ENCODE measurements at places on chromosomes 6 and 20.

GRCh38 chr20:48626226-48626937 is 201.4 kb downstream of the PREX1 start:
- DNase-seq = no peak

DNA sequence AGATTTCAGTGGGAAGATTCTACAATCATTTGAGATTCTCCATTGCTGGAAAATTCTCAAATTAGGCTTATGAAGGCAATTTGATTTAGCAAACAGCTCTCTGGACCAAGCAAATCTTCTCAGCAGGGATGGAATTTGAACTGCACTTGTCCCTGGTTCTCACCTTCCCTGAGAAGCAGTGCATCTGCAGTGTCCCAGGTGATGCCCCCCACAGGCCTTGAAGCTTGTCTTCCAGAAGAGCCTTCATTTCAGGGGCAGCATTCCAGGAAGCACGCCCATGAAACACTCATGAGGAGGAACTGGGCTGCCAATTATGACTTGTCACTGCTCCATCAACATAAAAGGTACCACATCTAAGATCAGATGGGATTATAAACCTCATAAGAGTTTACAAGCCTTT is 82.8 kb upstream of the HDAC2 start:
- DNase-seq = no peak

DNA sequence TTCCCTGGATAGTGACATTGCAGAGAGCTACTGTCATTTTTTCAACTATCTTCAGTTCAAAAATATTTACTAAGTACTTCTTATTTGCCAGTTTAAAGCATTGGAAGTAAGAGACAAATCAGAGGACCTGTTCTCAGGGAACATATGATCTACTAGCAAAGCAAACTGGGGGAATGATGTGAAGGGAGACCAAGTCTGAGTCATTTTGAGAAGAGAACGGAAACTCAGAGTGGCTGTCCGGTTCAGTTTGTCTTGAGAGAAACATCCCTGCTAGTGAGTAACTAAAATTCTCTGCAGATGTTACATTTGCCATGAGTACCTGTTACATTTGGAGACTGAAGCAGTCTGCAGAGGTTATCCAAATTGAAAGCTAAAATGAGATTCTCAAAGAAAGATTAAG is 118.3 kb downstream of the KCNQ5 start:
- DNase-seq = peak; percentile 65

DNA sequence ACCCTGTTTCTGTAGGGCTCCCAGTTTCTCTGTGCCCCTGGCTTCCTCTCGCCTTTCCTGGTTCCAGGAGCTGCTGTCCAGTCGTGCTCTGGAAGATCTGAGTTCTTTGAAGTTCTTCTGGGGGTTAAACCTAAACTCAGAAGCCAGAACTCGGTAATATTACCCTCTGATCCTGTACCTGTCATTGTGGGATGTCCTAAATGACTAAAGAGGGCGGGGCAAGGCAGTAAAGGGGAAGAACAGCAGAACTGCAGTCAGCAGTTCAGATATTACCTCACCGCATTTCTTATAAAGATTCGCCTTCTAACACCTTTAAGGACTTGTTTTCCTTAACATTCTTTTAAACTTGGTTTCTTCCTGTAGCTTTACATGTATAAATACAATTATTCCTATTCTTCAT is 63.9 kb downstream of the FAM120B start:
- DNase-seq = peak; percentile 52

- DNase-seq = peak; percentile 21
These were observed 317.8 kb downstream of the CENPW start for GRCh38 chr6:126657561-126658175.

GRCh38 chr6:170487707-170488329 is 65.3 kb downstream of the PSMB1 start:
- no peak for DNase-seq
